ENCODE measurements at places on chromosomes 1 and 21. TPM values are rescaled to one million over a fixed set of nuclear protein-coding genes. Genes with fewer than 3 reads are reported as not detected.
A peak's percentile ranks its signal among the peaks of the same experiment; 100 is the strongest.

HPCAL4 gene
- 0.18 TPM for total RNA-seq

LAMB3 gene
- 11.7 TPM for total RNA-seq

LENEP gene
- 0.68 TPM for total RNA-seq

HAO2 gene
- total RNA-seq: not detected

HSD11B1 gene
- 0.75 TPM for total RNA-seq

DNA sequence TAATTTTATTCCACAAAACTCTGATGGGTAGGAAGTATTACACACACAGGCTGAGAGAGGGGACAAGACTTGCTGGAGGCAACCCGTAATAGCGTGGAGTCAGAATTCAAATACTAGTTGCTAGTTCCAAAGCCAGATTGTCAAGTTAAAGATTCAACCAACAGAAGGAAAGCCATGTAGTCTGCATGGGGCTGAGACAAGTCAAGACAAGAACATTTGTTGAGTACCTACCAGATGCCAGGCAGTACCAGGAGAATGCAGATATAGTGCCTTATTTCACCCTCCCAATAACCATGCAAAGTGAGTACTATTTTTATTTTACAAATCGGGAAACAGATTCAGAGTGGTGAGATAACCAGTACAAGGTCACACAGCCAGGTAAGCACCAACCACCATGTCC lies 110.4 kb upstream of the SPATA6 start:
- DNase-seq: no peak

DNA sequence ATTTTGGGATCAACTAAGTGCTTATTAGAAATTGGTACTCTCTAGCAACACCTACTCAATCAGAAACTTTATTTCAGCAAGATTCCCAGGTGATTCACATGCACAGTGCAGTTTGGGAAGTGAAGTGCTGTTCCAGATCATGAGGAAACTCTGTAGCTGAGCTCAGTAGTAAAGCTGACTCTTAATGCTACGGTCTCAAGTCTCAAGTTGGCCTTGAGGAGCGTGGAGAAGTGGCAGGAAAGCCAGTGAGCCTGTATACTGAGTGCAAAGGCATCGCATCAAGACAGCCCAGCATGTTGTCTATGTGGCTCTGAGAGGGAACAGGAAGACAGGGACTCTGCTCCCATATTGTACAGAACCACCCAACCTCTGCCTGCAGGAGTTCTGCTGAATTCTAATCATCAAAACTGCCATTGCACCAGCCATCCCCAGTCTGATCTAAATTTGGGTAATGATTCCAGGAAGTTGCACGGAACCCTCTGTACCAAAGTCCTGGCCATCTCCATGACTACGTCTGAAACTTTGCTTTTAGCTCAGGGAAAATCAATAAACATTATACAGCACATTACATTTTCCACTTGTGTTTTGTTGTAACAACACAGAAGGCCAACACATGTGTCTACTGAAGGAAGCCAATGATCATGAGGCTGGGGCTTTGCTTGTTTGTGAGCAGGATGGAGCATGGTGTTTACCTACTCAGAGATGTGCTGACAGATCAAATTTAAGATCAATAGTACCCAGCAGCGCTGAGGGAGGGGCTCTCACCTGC lies 105.1 kb upstream of the TLR5 start:
- DNase-seq: no peak

DNA sequence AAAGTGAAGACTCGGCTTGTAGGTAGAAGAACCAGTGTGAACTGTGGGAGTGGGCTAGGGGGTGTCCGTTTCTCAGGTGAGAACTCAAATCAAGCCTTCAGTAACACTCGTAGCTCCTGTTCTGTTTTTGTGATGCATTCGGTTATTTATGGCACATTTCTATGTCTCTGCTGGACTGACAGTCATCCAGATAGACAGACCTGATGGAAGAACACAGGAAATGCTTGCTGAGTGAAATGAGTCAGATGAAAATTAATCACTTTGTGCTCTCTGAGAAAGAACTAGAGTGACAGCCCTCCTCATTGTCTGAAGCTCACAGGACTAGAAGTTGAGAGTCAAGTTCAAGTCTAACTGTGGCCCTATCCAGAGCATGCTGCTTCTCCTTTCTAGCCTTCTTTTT lies 360.1 kb upstream of the PLXNA2 start:
- DNase-seq: peak; percentile 12

DNA sequence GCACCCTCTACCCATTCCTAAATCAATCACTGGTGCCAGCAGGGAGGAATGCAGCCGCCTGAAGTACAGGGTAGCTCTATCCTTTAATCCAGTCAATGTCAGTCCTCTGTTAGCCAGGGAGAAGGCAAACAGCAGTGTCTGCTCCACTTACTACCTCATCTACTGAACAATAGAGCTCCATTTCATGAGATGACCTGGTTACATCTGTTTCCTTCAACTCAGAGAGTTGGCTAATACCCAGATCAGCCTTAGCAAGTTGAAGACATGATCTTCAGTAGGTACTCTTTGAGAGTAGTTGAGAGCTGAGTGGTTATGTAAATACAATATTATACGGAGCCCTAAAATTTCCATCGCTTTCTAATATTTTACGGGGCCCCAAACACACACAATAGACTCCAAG lies 46.1 kb upstream of the CD34 start:
- DNase-seq: no peak

GRCh38 chr1:109989506-109990301 lies 5.1 kb downstream of the AHCYL1 start:
- DNase-seq: no peak

DNA sequence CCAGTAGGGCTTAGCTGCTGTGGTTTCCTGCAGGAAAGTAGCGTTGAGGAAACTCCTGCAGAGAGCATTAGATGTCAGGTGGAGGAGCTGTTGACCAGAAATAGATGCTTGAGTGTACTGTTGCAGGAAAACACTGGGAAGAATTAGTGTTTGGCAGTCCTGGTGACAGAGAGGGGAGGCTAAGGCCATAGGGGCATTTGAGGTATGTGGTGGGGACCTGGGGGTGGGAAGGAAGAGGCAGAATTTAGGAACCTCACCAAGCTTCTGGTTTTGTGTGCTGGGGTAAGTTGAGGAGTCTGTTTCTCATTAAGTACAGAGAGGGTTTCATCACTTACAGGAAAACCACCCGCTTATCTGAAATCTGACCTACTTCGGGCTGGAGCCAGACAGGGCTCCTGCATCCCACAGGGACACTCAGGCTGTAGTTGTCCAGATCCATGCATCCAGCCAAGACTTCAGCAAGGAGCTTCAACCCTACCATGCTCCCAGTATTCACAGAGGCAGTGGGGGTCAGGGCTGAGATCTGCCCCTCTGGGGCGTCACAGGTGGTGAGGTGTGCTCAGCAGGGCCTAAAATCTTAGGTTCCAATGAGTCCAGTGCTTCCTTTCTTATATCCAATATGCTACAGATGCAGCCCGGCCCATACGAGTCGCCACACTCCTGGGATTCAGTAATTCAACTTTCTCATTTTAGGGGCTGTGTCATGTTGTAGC lies 15.1 kb downstream of the SH2D2A start:
- no peak for DNase-seq

Data from activated naive CD4-positive, alpha-beta T cell treated with anti-CD3 and anti-CD28 coated beads, Interleukin-2, amount 50 U/mL, for 72 hours (primary cell).